ENCODE measurements at places on chromosomes 2 and 18. TPM values are rescaled to one million over a fixed set of nuclear protein-coding genes. Genes with fewer than 3 reads are reported as not detected.

- no peak for DNase-seq
These were observed 529.1 kb downstream of the ZNF804A start for GRCh38 chr2:185127412-185127811.

DNA sequence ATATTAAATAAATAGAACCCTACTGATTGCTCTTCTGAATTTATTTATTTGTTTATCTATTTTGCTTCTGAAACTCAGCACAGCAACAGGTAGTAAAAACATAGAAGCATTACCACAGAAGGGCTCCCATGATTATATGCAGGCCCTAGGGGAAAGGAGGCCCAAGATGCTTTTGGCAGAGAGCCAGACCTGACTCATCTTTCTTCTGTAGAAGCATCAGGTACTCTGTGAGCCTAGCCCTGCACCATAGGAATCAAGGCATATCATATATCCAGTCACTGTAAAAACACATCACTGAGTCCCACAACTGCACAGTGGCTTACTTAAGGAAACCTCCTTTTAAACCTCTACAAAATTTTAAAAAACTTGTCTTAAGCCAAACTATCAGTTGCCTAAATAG is 1.8 kb downstream of the SCN9A start:
- no peak for DNase-seq

- no peak for DNase-seq
These were observed 9.7 kb upstream of the TEKT4 start for GRCh38 chr2:94861308-94862152.

DNA sequence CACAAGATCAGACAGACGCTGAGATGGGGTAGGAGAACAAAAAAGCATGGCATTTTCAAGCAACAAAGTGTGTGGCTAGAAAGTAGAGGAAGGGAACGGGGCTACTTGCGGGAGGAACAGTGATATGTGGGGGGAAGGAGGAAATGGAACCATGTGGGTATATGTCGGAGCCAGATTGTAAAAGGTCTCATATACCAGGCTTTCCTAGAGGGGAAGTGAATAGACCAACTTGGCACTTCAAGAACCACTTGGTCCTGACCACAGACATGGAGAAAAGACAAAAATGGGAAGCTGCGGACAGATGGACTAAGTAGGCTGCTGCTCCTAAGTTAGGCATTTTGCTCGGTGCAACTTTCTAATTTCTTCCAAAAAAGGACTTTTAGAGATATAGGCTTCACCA is 196.0 kb downstream of the DCC start:
- DNase-seq = no peak

DNA sequence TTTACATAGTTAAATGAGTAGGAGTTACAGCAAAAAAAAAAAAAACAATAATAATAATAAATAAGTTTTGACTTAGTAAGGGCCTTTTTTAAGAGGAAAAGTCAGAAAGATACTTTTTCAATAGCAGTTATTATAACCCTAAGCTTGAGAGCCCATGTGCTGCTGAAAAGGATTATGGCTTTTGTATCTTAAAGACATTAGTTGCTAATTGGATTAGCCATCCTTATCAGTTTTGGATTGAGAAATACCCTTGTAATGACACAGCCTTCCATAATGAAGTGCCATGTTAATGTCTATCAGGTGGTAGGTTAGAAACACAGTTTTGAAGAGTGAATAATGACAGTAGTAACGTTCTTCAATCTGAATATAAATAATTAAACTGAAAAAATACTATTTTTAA is 554.0 kb downstream of the RIT2 start:
- no peak for DNase-seq

ERFE gene
- not detected for total RNA-seq

All from GM12878 (cell line).